NCI-H774 (cell line): ENCODE measurements at places on chromosomes 7 and 10.
A peak's percentile ranks its signal among the peaks of the same experiment; 100 is the strongest.

DNA sequence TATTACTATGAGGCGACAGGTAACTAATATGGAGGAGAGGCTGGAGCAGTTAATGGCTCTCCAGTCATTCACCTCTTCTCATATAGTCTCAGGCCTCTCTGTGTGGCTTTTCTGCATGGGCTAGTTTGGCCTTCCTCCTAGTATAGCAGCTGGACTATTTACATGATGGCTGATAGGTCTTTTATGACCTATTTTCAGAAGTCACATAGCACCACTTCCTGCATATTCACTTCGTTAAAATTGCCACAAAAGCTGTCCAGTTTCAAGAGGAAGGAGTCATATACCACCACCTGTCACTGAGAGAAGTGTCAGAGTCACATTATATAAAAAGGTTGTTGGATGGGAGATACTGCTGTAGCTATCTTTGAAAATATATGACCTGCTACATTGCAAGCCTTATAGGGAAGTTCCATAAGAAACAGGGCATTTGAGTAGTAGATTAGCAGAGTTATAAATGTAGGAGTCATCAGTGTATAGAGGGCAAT lies 8.0 kb upstream of the DMTF1 start:
- no peak for DNase-seq

DNA sequence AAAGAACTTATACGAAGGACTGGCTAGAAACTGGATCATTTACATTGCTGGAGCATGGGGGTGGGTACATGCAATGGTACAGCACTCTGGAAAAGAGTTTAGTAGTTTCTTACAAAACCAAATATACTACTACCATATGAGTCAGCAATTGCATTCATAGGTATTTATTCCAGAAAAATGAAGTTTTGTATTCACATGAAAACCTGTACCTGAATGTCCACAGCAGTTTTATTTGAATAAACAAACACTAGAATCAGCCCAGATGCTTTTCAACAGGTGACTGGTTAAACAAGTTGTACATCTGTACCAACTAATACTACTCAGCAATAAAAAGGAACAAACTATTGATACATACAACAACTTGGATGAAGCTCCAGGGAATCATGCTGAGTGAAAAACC lies 3.4 kb downstream of the SCIN start:
- DNase-seq, result no peak

DNA sequence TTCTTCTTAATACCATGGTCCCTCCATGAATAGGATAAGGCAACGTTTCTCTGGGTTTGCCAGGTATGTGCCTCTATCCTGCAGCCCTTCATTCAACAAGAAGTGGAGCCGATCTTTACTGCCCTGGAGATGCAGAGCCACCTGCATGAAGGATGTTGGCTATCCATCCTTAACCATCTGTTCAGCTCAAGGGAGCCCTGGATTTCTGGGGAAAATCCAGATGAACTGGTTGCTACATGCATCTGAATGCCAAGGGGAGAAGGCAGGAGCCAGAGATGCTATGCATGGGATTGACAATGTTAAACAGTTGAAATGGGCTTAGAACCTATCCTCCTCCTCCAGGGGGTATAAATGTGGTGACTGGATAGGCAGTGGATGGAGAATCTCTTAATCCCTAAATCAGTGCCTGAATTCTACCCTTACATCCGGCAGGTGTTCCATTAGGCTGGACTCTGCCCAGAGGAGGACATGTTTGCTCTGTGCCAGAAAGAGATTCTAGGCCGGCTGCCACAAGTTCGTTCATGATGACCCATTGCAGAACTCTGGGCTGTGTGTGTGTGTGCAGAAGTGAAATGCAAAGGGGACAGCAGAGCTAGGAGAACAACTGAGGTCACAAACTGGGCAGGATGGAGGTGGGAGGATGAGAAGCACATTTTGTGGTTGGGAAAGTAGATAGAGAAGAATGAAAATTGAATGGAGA lies 15.6 kb downstream of the CPED1 start:
- peak; percentile 10 for DNase-seq

DNA sequence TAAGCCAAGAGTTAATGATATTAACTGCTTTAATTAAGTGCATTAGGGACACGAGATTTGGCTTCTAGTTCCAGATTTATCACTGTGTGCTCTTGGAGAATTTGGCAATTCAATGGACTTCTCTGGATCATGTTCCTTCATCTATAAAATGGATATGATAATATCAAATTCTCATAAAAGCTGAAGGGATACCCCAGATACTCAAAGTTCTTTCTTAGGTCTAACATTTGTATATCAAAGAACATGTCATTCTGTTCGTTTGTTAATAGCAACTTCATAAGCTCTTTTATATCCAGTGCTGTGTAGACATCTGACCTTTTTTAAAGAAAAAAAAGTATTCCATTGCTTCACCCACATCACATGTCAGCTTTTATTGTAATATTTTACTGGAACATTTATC lies 54.6 kb upstream of the HDAC9 start:
- no peak for DNase-seq

- DNase-seq, result no peak
Observed at GRCh38 chr7:135855846-135856245, 107.2 kb upstream of the FAM180A start.

GRCh38 chr10:17835688-17836087 lies 26.5 kb downstream of the MRC1 start:
- DNase-seq, result no peak

GRCh38 chr10:12471135-12471534 lies 121.8 kb downstream of the CAMK1D start:
- no peak for DNase-seq
